ENCODE measurements at places on chromosomes 2 and 18.

DNA sequence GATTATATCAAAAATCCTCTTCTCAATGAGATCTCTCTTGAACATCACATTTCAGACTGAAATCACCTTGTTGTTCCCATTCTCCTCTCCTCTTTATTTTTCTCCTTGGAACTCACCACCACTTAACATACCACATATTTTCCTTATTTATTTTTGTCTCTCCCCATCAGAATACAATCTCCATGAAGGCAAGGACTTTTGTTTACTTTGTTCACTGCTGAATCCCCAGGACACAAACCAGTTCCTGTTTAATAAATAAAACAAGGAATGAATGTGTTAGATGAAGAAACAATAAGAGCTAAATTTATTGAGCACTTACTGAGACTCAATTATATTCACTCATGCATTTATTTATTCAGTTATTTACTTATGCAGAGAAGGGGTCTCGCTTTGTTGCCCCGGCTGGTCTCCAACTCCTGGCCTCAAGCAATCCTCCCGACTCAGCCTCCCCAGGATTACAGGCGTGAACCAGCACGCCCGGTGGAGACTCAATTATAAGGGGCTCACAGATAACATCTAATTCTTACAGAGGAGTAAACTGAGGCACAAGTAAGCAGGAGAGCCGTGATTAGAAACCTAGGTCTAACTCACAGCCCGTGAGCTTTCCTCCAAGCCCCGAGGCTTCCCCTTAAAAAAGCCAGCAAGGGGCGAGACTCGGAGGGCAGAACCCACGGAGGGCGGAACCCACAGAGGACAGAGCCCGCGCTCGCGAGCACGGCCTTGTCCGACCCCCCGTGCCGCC lies 616 bp upstream of the TAF1B start:
- no peak for DNase-seq

GRCh38 chr2:150028322-150028721 lies 440.7 kb upstream of the MMADHC start:
- DNase-seq, result no peak

GRCh38 chr18:8980918-8981317 lies 121.6 kb upstream of the NDUFV2 start:
- no peak for DNase-seq

- no peak for DNase-seq
Observed at GRCh38 chr18:11989174-11989573, 7.9 kb downstream of the IMPA2 start.

GRCh38 chr18:34522603-34523002 lies 187.5 kb upstream of the DTNA start:
- no peak for DNase-seq

DNA sequence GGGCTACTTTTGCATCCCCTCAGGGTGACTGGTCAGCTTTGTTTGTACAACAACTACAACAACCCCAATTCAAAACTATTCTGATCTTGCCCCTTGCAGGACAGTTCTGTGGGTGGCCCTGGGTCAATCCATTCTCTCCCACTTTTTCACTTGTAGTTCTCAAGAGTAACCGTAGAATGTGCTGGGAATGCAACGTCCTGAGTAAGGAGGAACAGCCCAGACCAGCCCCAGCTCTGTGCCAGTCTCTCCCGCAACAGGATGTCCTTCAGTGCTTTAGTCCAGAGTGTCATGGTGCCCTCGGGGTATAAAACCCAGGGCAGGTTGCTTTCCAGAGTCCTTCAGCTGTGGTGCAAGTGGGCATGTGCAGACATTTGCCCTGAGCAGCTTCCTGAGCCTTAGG lies 22.1 kb upstream of the TEX51 start:
- DNase-seq, result no peak

DNA sequence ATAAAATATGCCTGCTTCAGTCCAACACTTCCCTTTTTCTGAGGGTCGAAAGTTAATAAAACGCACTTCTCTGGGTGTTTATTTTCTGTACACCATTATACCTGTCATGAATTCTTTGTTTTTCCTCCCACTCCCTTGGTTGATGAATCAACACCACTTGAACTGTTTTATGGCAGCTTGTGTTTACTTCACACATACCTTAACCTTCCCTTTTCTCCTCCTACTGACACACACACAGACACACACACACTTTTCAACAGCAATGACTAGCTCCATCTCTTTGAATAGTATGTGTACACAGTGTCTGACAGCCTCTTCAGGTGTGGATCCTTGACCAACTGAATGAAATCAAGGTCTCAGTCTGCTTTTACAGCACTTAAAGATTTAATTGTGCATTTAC lies 91.3 kb downstream of the SATB2 start:
- peak; percentile 40 for DNase-seq

GRCh38 chr18:80197528-80197927 lies 49.8 kb downstream of the PARD6G start:
- DNase-seq, result no peak

DNA sequence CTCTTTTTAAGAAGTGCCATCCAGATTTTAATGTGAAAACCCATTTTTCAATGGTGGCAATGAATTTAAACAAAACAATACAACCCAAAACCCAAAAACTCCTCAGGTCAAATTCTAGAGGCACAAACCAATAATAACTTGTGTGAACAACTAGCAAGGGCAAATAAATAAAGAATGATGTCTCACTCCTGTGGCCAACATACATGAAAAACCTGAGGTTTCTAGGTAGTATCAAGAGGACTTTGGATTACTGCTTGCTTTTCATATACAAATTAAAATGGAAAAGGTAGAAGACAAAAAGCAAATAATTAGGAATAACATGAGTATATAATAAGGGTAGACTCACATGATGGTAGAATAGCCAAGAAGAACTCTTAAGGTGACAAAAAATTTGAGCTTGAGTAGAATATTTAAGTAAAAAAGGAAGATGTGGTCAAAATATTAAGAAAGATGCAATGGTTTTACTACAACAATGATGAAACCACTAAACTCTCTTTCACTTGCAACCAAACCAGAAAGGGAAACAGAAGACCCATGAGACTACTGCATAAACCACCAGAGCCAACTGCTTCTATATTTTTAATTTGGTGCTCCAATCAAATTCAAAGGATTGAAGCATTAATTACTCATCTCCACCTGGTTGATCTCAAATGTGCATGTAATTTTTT lies 53.5 kb downstream of the DARS1 start:
- DNase-seq, result no peak

DNA sequence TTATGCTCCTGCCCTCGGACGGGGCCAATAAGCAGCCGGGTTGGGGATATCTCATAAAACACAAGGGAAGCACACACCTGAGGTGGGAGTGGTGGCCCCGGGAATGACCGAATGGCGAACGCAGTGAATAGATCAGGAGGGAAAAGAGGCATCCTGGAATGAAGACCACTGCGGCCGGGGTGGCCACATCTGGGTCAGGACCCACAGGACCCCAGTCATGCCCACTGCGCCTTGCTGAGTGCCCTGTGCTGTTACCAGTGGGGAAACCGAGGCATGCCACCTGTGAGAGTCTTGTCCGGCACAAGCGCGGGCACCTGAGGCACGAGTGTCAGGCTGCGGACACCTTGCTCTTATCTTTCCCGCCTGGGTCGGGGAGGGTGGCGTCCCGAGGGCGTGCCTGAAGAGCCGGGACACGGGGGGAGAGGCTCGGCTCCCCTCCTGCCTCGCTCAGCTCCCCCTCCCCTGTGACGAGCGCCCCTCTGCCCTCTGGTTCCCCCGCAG lies 1.6 kb downstream of the PDCD1 start:
- no peak for DNase-seq

GRCh38 chr18:78612801-78613200 lies 366.8 kb upstream of the SALL3 start:
- no peak for DNase-seq

- no peak for DNase-seq
Observed at GRCh38 chr18:26813043-26813442, 52.5 kb downstream of the AQP4 start.

- DNase-seq, result no peak
Observed at GRCh38 chr18:34311468-34311867, 86.8 kb upstream of the NOL4 start.

- peak; percentile 5 for DNase-seq
Observed at GRCh38 chr2:181673173-181673572, 7.1 kb downstream of the NEUROD1 start.

GRCh38 chr18:10128921-10129501 lies 215.2 kb downstream of the VAPA start:
- no peak for DNase-seq

DNA sequence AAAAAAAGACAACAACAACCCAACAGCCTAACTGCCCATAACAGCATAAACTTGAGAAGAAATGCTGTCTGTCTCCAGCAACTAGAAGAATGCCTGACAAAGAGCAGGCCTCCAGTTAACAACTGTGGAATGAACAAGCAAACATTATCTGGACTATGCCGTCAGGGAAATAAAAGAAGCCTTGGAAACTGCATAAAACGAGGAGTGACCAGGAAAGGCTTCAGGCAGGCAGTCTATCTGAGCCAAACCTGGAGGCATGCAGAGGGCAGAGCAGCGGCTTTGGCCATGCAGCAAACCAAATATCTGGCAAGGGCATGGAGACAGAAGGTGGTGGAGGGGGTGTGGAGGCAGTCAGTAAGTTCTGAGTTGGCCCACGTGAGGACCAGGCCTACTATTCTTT lies 11.1 kb downstream of the HES6 start:
- no peak for DNase-seq

- DNase-seq, result no peak
Observed at GRCh38 chr18:76373297-76373696, 121.7 kb downstream of the ZNF516 start.

All from NCI-H187 (cell line).